Thoracic aorta (tissue), 2 donors: ENCODE measurements at places on chromosomes 7 and 10. TPM values are rescaled to one million over a fixed set of nuclear protein-coding genes. Genes with fewer than 3 reads are reported as not detected.

OR6B1 gene
- not detected for total RNA-seq

DNA sequence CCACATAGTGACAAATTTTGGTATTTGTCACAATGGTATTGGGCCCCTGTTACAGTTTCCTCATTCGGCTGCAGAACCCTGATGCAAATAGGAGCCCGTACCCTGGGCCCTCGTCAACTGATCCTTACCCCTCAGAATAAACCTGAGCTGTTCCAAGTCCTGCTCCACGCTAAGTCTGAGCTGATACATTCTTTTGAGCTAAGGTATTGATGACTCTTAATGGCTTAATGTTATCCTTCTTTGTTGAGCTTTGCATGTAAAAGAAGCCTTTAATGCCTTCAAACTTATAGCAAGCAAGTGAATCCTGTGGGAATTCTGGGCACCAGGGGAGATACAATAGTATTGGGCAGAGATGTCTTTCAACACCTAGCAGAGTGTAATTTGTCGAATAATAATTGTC is 31.8 kb downstream of the GATA3 start:
- DNase-seq = no peak

PNLIPRP2 gene
- not detected for total RNA-seq

DNA sequence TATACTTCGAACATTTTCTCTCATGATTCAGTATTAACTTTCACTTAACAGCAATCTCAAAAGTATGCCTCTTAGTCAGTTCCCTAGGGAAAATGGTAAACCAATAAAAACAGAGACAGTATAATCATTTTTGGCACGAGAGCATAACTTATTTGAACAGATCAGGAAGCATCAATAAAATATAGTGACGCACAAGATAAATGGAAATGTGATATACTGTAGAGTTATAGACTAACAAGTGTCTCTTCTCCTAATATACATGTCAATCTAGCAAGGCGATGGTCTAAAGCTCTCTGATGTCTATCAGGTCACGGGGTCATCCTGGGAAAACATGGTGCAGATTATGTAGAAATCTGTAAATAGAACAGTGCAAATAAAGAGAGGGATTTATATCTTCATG is 131.6 kb downstream of the HGF start:
- no peak for DNase-seq

GRCh38 chr10:80498833-80499741 is 38.6 kb upstream of the SH2D4B start:
- peak; percentile 83 for DNase-seq

MMRN2 gene
- 49.4 TPM for total RNA-seq

SEMA4G gene
- total RNA-seq = 3.5 TPM

DNA sequence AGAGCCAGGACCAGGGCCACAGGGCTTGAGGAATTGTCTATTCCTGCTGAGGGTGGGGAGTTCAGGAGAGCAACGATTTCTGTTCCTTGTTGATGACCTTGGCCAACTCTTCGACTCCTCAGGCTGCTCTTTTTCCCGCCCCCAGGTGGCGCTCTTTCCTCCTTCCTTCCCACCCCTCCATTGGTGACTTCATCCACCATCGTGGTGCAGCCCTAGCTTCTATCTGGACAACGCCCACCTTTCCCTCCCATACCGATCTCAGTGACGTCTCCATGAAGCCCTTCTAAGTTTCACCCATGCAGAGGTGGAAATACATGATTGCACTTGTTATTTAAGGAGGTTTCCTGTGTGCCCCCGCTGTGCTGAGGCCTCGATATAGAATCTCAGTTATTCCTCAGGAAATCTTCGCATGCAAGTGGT is 22.1 kb upstream of the CARD11 start:
- no peak for DNase-seq

GRCh38 chr7:26293569-26294308 is 2.1 kb downstream of the SNX10 start:
- no peak for DNase-seq

DNA sequence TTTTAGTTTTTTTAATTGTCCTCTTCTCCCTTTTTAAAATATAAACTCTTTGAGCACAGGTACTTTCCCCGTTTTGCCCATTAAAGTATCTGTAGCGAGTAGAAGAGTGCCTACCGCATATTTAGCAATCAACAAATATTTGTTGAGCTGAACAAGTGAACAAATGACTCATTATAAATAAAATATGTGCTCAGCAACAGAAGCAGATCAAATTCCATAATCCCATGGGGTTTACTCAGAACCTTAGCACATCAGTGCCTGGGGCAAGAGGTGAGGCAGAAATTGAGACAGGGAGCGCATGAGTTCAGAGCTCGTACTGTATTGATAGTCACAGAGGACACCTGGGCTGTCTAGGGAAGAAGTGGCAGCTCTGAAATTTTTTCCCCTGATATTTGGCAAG is 161.0 kb downstream of the SEM1 start:
- DNase-seq = no peak

C1QL3 gene
- not detected for total RNA-seq

DNA sequence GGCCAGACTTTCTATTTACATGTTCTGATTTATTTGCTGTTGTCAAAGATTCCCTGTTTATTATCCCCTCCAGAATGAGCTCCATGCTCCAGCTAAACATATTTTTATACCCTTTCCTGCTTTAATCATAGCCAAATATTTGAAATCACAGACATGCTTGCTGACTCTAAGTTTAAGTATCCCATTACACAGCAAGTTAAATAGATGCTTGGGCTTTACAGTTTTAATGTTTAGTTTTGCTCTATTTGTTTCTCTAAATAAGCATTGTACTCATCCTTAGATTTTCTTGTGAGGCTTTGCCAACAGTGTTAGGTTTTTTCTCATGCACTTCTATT is 196.8 kb downstream of the TAX1BP1 start:
- DNase-seq = no peak

DNA sequence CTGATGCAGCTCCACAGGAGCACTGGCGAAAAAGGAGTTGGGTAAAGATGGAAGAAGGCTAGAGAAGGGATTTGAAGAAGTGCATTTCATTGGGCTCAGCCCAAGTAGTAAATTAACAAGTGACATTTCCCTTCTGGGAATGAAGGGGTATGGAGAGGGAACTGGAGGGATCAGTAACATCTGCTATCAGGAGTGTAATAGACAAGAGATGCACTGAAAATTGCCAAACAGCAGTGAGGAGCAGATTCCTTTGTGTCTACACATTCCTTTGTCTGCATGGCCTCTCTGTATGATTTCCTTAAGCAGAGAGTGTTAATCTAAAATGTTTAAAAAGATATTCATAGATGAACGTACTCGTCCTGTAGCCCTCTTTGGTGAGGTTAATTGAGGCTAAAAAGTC is 148.2 kb upstream of the FERD3L start:
- DNase-seq = no peak

DNA sequence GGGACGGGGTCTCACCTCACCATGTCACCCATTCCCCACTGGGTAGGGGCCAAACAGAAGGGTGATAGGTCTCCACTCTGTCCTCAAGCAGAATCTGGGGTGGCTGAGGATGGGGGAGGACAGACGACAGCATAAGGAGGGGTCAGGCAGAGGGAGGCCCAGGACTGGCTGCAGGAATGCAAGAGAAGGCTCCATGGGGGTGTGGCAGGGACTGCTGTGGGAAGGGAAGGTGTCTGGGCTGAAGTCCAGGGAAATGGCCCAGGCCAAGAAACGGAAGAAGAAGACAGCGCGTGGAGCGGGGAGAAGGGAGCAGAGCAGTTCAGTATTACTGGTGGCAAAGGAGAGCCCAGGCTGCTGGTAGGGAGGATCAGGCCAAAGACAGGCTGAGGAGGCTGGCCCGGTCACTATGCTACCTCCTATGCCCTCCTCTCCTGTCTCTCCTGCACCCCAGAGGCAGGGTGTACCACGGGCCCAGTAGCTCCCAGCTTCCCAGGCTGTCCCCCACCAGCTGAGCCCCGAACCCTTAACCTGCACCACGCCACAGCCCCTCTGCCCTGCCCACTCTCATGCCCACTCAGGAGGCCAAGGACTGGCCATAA is 60.9 kb downstream of the GRB10 start:
- no peak for DNase-seq

LIPN gene
- not detected for total RNA-seq

GRCh38 chr10:34031400-34031799 is 696.9 kb upstream of the NRP1 start:
- DNase-seq = peak; percentile 37

DNA sequence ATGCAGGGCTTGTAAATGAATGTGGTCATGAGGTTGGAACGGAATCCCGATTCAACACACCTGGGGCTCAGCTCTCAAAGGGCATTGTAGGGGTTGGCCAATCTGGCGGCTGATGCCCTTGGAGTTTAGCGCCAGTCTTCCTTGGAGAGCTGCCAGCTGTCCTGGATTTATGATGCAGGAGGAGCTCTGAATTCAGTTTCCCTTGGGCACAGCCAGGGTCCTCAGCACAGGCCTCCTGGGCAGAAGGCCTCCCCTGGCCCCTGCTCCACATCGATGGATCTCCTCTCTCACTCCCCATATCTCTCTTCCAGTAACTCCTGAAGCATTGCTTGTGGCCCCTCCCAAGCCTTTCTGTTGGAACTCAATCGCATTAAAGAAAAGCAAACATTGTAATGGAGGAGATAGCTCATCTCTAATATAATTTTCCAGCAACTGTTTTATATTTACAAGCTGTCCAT is 985 bp upstream of the CYTH3 start:
- no peak for DNase-seq

CAMK2B gene
- 1.5 TPM for total RNA-seq

DNA sequence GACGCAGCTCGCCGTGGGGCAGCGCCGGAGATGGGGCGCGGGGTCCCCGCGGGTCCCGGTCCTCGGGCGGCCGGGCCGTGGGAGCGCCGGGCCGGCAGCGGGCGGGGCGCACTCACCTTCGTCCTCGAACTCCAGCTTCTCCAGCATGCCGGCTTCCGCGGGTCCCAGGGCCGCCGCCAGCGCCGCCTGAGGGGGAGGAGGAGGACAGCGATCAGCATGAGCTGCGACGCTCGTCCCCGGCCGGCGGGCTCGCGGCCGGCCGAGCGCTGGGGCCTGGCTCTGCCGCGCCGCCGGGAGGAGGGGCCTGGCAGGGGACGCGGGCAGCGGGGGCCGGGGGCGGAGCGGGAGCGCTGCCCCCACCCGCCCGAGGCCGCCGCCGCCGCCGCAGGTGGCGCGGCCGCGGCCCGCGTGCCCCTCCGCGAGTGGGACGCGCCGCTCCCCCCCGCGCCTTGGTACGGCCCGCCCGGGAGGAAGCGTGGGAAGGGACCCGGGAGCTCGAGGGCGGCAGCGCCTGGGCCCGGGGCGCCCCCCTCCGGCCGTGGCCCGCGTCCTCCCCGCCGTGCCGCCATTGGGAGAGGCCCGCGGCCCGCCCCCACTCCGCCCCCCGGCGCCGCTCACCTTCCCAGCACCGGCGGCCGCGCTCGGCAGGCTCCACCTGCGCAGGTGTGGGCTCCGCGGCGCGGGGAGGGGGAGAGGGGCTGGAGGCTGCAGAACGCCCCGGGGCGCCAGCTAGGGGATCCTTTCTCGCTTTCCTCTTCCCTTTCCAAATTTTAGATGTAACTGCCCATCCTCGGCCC is 112.5 kb upstream of the RHEB start:
- DNase-seq = no peak

DNA sequence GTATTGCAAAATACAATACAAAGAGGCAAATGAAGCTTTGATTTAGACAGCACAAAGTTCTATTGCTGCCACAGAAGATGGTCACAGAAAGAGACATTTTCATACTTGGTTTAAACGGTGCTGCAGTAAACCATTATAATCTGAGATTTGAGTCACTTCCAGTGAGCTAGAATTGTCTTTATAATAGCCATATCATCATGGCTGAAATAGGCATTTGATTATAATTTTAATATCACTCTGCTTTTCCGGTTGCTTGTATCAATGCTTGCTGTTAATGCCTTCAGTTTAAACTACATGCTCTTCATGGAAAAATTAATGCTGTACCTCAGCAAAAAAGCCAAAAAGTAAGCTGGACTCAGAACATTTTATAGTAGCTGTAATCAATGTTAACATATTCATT is 48.5 kb downstream of the CPEB3 start:
- no peak for DNase-seq

DNA sequence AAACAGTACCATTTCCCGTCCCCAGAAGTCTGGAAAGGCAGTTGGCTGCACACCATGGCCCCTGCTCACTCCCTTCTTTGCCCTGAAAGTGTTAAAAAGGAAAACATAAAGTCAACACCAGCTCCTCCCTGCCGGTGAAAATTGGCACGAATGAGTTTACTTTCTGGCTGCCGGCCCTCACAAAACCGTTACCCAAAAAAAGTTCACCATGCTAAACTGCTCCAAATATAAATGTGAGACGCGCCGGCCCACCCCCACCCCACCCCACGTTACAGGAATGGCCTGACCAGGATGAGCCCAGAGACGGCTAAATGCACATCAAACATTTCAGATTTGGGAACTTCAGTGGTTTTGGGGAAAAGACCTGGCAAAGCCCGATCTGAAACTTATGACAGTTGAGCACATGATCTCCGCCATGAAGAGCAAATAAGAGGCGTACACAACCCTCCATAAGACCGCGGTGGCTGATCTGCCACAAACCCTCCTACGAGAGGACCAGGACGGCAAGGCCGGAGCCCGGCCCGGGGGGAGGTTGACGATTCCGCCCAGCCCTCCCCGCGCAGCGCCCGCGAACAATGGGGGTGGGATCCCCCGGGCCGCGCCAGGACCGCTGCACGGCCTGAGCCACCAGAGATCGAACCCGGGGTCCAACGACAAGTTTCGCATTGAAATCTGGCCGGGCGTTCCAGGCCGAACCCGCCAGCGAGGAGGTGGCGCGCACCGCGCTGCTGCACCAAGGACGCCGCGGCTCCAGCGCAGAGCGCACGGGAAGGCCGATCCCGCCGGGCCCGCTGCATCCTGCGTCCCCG is 952 bp downstream of the DIP2C start:
- no peak for DNase-seq

DNA sequence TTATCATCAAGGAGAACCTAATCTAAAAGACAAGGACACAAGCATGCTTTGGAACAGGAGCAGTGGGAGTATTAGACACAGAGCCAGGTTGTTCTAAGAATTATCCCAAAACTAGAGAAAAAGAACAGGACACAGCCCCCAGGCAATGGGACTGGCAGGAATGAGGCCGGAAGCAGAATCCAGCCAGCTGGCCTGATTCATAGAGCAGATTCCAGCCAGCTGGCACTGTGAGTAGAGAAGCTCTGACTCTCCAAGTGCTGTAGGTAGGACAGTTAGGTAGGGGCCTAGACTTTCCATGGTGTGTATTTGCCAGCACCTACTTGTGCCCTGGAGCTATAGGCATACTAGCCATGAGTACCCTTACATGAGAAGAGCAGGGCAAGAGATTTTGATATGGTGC is 13.3 kb upstream of the RAB18 start:
- DNase-seq = no peak

ASB10 gene
- total RNA-seq = not detected

GRCh38 chr7:2490181-2490651 is 14.0 kb upstream of the GRIFIN start:
- no peak for DNase-seq

HERC4 gene
- 60.2 TPM for total RNA-seq

ZNF775 gene
- 11.5 TPM for total RNA-seq

- no peak for DNase-seq
Measured at GRCh38 chr10:89750441-89750840, 49.1 kb downstream of the KIF20B start.
